ENCODE measurements at places on chromosomes 5 and 9.

- no peak for DNase-seq
Observed at GRCh38 chr9:112755675-112756074, 5.1 kb downstream of the SNX30 start.

- DNase-seq, result no peak
Observed at GRCh38 chr5:169631360-169631759, 5.7 kb upstream of the DOCK2 start.

- no peak for DNase-seq
Observed at GRCh38 chr9:109100543-109101201, 19.1 kb downstream of the TMEM245 start.

GRCh38 chr5:168820874-168821273 is 241.7 kb upstream of the PANK3 start:
- DNase-seq, result no peak

DNA sequence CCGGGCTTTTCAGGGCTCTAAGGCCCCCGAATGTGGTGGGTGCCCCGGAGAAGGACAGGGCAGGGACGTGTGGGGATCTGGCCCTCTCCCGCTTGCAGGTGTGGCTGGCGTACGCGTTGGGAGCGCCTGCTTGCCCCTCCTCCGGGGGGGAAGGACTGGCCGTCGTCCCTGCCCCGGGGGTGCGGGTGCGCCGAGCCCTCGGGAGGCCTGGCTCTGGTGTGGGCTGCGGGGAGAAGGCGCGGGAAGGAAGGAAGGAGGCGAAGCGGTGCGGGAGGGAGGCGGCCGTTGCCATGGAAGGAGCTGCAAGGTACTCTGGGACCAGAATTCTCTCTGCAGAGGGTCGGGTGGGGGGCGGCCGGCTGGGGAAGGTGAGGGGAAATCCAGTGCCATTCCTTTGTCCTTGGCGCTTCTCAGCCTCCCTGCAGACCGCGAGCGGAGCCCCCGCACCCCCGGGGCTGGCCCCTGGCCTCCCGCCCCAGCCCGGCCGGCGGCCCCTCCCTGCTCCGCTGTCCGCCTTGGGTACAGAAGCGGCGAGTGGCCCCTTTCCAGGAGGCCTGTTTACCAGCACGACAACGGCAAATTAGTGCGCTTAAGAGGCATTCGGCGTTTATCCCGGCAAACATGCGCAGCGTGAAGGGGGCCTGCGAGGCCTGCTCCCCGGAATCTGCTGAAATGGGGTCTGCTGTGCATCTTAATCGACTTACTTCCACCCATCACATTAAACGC is 67.1 kb upstream of the UNC5A start:
- DNase-seq, result no peak

DNA sequence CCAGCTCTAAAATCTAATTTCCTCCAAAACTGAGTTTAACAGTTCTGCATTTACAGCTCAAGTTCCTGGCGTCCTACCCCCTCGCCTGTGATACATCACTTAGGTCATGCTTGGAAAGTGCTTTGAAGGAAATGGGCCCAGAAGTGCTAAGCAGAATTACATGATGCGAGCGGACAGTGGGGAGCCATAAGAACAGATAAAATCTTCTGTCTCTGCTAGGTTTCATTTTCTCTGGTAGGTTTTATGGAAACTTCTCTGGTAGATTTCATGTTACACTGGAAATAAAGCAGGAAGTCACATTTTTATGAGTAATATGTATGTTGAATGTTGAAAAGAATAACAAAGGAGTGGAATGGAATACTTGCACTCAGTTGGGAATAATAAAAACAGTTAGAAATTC is 138.3 kb downstream of the ZDHHC21 start:
- DNase-seq, result no peak

DNA sequence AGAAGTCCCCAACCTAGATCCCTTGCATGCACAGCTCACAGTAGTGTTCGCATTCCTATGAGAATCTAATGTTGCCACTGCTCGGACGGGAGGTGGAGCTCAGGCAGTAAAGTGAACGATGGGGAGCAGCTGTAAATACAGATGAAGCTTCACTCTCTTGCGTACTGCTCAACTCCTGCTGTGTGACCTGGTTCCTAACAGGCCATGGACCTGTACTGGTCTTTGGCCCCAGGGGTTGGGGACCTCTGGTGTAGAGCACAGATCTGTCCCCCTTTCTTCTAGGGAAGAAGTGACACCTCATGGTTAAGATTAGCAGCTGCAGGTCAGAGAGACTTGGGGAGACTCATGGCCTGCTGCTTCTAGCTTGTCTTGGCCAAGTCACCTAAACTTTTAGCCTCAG is 7.1 kb downstream of the ARHGEF28 start:
- no peak for DNase-seq

Data from cortex of kidney (tissue), 1 donor.